ENCODE measurements at places on chromosomes 5 and 9. TPM values are rescaled to one million over a fixed set of nuclear protein-coding genes. Genes with fewer than 3 reads are reported as not detected.

The SHISAL2B gene
- not detected for total RNA-seq

DNA sequence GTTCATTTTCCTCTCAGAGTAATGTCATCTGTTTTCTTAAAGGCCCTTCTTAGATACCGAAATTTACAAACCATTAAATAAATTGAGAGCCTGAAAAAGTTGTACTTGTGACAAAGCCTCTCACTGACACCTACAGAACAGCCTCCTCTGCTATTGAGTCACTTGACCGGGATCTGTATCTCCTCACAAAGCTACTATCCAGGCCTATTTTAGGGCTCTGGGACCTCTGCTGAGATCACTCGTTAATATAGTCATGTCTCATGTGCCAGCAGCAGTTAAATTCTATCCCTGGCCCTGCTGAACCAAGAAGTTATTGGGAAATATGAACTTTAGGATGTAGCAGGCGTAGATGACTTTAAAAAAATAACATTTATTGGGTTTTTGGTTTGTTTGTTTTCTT is 31.1 kb downstream of the FBXO38 start:
- DNase-seq: peak; percentile 64

DNA sequence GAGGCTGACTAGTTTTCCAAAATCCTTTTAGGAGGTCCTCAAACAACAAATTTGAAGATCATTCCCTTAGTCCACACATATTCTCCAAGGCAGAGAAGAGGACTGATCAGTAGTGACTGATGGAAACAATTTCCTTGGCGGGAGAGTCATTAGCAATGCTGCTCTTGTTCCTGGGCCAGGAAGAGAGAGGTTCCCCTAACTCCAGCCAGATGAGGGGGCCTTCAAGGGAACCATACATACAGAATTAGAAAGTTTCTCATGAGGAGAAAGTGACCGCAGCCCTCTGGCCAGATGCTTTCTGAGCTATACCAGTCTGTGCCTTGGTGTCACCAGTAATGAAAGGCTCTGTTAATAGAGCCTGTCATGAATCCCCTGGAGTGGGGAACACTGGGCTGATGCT is 539.4 kb downstream of the BNC2 start:
- DNase-seq: no peak

- no peak for DNase-seq
Observed at GRCh38 chr5:73129143-73129542, 8.8 kb downstream of the TMEM171 start.

Data from sigmoid colon (tissue), 7 donors.